Activated CD4-positive, alpha-beta T cell treated with anti-CD3 and anti-CD28 coated beads, Interleukin-2, amount 50 U/mL, for 1 hour (primary cell): ENCODE measurements at places on chromosomes 4 and X.

DNA sequence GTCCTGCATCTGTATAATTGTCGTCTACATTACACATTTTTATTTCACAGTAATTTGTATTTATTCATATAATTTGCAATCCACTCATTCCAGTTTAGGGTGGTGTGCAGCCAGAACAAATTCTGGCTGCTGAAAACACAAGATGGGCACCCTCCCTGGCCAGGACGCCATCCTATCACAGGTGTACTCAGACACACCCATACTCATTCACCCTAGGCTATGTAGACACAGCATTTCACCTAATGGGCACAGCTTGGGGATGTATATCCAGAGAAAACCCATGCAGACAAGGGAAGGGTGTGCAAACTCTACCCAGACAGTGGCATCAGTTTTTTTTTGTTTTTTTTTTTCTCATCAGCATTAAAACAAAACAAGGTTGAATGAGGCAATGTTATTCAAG is 73.1 kb downstream of the HMGB2 start:
- no peak for DNase-seq

GRCh38 chr4:95358421-95358820 is 190.4 kb downstream of the UNC5C start:
- no peak for DNase-seq

GRCh38 chrX:47815901-47816845 is 20.5 kb upstream of the ZNF81 start:
- no peak for DNase-seq

- no peak for DNase-seq
Measured at GRCh38 chr4:160257318-160257717, 1154.4 kb downstream of the RAPGEF2 start.

- no peak for DNase-seq
Measured at GRCh38 chr4:185541251-185541727, 6.0 kb upstream of the PDLIM3 start.

- no peak for DNase-seq
Measured at GRCh38 chr4:184408021-184408683, 66.2 kb downstream of the IRF2 start.

GRCh38 chr4:168257768-168258167 is 60.8 kb downstream of the DDX60 start:
- DNase-seq: no peak

DNA sequence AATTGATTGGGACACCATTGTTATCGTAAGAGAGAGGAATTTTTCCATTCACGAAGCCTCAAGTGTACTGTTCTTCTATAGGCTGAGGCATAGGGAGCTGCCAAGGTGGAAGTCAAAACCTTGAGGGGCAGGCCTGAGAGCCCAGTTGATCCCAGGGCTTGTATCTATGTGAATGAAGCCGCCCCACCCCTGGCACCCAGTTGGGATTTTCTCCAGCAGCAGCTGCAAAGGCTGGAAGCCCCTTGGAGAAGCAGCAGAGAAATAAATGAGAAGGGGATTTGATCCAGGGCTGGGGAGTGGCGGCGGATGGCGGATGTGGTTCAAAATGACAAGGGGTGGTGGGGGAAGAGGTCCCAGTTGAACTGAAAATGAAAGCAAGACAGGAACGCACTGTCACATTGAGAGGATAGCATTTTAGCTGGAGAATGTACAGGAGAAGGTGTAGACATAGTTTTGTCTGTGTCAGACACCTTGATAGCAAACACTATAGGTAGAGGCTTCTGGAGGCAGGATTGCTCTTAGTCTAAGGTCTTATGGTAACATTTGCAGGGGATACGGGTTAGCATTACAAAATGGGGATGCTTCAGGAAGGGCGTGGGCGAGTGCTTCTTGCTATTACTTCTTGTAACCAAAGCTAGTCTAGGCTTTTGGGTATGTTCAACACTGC is 32.6 kb downstream of the DOCK11 start:
- peak; percentile 39 for DNase-seq

DNA sequence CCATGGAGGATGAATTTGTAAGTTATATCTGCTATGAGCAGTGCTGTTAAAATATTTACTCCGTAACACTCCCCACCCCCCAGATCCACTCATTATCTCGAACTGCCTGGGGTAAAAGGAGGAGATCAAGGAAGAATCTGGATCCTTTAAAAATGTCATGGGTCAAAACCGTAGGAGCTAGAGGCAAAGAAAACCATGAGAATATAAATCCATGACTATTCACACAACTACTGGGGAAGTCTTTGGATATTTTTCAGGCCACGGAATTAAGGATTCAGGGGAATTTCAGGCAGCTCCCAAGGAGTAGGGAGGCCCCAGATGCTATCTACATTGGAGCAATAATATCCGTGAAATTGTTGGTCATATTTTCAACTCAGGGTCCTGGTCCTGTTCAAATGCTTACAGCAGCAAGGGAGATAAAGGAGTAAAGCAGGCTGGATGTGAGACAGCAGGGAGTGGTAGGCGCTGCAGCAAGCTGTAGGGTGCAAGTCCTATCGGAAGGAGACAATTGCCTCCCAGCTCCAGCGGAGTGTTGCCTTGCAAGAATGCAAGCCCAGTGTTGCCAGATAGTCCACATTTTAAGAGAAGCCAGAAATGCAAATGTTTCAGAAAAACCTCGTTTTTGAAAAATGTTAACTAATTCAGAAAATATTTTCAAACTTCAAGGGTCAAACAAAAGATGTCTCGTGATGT is 116.2 kb upstream of the KIT start:
- no peak for DNase-seq

DNA sequence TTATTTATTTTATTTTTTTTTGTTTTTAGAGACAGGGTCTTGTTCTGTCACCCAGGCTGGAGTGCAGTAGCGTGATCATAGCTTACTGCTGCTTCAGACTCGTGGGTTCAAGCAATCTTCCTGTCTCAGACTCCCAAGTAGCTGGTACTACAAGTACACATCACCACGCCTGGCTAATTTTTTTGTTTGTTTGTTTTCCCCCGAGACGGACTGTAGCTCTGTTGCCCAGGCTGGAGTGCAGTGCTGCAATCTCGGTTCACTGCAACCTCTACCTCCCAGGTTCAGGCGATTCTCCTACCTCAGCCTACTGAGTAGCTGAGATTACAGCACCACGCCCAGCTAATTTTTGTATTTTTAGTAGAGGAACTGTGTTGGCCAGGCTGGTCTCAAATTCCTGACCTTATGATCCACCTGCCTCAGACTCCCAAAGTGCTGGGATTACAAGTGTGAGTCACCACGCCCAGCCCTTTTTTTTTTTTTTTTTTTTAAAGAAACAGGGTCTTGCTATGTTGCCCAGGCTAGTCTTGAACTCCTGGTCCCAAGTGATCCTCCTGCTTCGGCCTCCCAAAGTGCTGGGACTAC is 32.2 kb downstream of the COPS4 start:
- no peak for DNase-seq

GRCh38 chr4:89212666-89213381 is 94.8 kb downstream of the GPRIN3 start:
- DNase-seq: no peak

DNA sequence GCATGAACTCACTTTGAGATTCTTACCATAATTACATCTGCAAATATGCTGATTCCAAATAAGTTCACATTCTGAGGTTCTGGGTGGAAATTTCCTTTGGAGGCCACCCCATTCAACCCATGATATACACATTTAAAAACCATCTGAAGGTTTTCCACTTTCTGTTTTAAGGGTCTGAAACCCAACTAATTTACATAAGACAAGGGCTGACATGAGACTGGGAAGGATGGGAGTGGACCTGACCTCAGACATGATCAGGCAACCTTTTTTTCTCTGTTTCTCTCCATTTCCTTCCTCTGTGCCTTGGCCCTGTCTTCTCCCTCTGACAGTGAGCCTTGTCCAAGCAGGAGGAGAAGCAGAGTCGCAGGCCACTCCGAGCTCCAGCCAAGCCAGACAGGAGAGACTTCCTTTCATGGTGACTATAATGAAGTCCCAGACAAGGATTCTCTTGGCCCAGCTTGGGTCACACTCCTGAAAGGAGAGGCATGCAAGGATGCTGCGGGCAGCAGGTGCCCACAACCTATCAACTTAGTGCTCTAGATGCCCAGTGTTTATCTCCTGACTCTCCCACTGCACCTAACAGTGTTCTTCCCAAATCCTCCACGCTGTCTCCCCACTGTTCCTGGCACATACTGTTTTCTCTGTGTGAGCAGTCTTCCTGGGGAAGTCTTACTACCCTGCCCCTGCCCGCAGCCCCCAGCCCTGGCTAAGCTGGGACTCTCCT is 39.9 kb downstream of the MSX1 start:
- DNase-seq: no peak

DNA sequence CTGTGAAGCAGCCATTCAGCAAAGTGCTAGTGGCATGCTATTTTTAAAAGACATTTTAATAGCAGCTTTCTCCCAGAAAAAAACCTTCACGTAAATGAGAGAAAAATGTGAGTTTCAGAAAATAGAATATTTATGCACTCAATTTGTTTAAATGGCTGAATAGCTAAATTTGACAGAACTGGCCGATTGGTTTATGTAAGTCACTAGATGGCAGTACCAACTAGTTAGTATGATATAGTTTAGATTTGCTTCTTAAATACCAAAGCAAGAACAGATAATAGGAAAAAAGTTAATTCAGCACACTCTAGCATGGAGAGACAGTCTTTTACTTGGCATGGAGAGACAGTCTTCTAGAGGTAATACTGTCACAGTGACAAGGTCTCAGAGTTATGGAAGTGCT is 250.1 kb downstream of the SNCA start:
- DNase-seq: no peak
